Ascending aorta (tissue), 2 donors: ENCODE measurements at places on chromosomes 5 and 9.

- DNase-seq, result no peak
Measured at GRCh38 chr5:36881807-36882206, 5.2 kb downstream of the NIPBL start.

DNA sequence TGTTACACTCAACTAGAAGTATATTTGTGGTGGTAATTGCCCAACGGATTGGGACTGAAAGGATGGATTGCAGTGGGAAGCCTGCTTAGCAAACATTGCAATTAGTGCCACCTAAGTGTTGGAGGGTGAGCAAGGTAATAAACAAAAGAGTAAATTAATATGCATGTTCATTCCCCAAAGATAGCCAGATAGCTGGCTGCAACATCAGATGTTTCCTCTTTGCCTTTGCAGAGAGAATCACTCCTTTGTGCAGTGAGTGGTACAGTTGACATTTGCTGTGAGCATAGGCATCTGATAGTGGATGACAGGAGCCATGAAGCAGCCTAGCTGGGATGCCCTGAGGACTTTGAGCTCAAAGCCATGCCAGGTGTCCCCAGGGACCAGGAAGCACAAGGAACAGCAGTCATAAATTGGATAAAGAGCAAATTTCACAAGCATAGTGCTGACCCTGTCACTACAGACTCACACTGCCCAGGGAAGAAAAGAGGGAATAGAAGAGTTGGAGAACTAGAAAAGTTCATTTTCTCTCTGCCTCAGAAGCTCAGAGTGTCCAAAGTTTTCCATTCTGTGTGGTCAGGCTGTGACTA, 336.1 kb upstream of the SLC30A5 start:
- no peak for DNase-seq

DNA sequence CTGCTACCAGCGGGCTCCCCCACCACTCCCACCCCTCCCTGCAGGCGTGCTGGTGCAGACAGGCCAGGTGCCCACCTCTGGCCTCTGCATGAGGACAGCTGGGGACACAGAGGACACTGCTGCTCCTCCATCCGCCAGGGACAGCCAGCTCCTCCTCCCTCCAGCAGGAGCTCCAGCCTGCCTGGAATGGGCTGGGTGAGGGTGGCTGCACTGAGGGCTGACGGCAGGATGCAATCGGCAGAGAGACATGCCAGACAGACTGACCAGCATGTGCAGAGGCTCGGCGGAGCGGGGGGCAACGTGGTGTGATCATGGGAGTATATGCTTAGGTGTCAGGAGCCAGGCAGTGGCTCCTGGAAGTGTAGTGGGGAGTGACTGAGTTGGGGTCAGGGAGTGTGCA, 68.4 kb downstream of the RASGEF1C start:
- peak; percentile 33 for DNase-seq

DNA sequence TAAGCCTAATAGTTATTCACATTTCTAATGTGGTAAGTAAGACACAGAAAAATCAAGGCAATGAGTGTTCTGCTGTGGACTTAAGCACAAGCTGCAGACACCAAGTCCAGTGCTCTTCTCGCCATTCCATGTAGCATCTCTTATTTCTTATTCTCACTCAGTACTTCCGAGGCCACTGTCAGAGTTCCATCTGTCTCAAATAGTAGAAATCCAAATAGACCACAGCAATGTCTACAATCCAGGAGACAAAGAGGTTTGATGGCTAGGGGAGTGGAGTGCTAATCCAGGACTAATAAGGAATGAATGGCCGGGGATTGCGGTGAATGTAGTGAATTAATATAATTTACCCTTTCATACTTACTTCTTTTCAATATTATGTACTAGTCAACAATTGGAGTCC, 147.3 kb downstream of the FBXL7 start:
- DNase-seq, result no peak

DNA sequence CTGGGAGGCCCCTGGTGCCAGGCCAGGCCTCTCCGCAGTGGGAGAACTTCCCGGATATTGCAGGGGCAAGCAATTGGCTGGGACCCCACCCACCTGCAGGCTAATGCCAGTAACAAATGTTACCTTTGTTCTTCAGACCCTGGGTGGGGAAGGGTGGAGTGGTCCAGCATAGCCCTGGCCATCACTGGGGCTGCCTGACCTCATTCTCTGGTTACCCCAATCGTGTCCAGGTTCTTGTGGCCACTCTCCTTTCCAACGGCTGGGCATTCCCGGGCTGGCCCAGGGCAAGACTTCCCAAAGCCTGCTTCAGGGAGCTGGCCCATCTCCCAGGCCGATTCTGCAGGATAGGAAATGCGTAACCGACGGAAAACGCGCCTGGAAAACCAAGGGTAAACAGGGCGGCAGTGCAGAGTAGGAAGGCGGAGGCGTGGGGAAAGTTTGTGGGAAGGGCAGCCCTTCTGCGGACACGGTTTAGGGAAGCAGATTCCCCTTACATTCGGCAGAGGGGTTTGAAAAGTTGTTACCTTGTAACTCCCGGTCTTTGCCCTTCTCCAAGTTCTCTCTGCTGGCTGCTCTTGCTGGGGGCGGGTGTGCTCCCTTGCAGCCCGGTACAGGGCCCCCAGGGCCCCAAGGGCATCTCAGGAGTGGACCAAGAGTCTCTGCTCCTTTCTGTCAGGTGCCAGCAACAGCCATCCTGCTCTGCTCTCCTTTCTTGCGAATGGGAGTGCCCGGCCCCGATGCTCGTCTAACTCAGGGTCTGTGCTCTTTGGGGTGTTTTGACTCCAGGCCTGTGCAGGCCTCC, 3.5 kb downstream of the NRARP start:
- DNase-seq, result no peak

GRCh38 chr5:132742158-132742557, 4.8 kb upstream of the KIF3A start:
- DNase-seq, result no peak

GRCh38 chr5:134053840-134054338, 49.1 kb upstream of the VDAC1 start:
- no peak for DNase-seq

GRCh38 chr5:134113902-134114875, at the start of gene TCF7:
Gene TCF7 (plus strand): TSS chr5:134114681. CDS start chr5:134114907, 226 bp downstream.
- peak; percentile 84 for DNase-seq

GRCh38 chr5:97624886-97625285, 441.8 kb upstream of the RIOK2 start:
- no peak for DNase-seq

GRCh38 chr9:84875193-84875592, 205.7 kb downstream of the NTRK2 start:
- no peak for DNase-seq

DNA sequence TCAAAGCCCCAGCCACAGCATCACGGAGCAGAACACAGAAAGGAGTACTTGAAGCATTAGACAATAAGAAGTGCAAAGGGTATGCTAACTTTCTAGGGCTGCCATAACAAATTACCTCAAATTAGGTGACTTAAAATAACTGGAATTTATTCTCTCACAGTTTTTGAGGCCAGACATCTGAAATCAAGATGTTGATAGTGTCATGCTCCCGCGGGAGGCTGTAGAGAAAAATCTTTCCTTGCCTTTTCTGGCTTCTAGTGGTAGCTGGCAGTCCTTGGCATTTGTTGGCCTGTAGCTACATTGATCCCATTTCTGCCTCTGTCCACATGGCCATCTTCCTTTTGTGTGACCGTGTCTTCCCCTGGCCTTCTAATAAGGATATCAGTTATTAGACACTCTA, 51.9 kb upstream of the SPDL1 start:
- DNase-seq, result no peak

DNA sequence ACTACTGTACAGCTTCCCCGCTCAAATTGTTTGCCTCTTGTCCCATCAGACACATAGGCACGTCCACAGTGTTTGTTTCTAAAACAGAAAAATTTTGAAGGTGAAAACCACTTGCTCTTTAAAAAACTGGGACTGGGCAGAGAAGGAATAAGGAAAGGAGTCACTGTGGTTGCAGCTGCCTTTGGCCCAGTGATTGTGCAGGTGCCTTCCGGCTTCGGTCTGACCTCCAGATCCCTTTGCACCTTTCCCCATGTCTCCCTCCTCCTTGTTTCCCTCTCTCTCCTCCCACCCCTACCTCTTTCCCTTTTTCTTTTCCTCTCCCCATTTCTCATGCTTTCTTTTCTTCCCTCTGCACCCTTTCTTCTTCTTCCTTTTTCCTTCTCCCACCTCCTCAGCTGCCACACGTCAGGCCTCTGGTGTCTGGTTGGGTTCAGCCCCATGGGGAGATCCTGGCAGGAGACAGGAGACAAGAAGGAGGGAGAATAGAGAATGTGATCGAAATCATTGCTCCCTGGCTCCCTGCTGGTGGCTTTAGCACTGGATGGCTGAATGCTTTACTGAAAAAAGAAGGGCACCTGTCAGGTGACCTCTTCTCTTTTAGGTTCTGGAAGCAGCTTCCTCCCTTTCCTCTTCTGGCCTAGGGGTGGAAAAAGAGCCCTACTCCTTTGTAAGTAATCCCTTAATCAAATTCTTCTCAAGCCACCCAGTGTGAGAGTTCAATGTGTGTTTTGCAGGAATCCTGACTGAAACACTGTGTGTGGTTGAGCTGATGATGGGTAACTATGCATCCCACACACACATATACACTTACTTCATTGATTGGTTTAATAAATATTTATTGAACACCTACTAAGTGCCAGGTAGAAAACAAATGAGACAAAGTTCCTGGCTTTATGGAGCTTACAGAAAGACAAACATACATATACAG, 267.3 kb downstream of the MAST4 start:
- DNase-seq, result no peak

GRCh38 chr9:35658968-35659220, 802 bp downstream of the CCDC107 start:
- DNase-seq, result peak; percentile 85

GRCh38 chr5:125559296-125559695, 812.9 kb upstream of the ZNF608 start:
- DNase-seq, result no peak

GRCh38 chr5:177079606-177080005, 7.1 kb upstream of the FGFR4 start:
- no peak for DNase-seq

- no peak for DNase-seq
Measured at GRCh38 chr5:133806847-133807246, 161.6 kb downstream of the C5orf15 start.

GRCh38 chr9:105073147-105073546, 145.2 kb upstream of the ABCA1 start:
- DNase-seq, result no peak

DNA sequence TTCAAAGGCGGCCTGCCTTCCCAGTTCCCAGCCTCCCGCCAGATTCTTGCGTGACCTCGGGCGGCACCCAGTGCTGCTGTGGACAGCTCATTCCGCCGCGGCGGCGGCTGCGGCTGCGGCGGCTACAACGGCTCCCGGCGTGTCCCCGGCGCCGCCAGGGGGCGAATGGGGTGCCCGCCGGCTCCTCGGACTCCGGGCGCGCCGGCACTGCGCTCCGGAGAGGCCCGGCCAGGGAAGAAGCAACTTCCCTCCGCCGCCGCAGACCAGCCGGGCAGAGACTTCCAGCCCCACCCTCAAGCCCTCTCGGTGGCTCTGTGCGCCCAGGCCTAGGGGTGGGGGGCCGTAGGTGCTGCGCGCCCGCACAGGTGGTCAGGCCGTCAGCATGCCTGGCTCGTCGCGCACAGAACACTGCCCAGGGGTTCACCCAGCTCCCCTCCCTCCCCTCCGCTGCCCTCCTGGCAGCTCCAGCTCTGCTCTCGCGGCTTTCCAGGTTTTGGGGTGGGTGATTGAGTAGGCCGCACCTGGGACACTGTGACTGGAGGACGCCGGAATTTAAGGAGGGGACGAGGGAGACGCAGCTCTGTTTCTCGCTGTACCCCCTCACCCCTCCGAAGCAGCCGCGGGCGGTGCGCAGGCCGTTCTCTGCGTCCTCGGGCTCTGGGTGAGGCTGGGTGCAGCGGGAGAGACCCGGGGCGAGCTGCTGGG, 20.2 kb downstream of the IGIP start:
- DNase-seq, result no peak

- DNase-seq, result peak; percentile 55
Measured at GRCh38 chr9:113538701-113539430, 75.3 kb downstream of the RGS3 start.

DNA sequence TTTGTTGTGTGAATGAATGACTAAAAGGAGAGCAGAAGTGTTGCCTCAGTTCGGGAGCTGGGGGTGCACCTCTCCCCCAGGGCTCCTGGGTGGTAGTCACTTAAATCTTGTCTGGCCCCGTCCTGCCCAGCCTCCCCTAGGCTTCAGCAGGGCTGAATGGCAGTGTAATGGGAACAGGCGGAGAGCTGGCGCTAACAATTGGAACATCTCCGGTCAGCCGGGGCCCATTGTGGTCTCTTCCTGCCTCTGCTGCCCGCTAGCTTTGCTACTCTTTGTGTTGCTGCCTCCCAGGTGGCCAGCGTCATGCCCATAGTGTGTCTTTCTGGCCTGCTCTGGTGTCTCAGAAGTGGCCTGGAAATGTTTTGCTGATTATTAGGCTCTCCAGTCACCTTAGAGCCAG, 62.3 kb downstream of the RGS3 start:
- DNase-seq, result no peak

DNA sequence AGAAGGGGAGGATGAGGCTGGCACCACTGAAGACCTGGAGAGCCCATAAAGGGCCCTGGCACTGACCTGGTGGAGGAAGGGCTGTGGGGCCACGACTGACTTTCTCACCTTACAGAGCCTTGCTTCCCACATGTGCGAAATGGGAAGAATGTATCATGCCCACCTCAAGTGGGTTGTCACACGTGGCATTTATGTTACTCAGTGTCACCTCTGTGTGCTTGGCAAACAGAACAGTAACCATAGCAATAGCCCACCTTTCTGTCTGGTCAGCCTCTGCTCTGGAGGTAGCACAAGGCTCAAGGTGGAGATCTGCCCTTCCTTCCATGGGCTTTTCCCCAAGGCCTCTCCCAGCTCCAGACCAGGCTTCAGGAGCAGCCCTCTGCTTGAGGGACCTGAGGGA, 16.7 kb downstream of the TCF7 start:
- DNase-seq, result no peak

DNA sequence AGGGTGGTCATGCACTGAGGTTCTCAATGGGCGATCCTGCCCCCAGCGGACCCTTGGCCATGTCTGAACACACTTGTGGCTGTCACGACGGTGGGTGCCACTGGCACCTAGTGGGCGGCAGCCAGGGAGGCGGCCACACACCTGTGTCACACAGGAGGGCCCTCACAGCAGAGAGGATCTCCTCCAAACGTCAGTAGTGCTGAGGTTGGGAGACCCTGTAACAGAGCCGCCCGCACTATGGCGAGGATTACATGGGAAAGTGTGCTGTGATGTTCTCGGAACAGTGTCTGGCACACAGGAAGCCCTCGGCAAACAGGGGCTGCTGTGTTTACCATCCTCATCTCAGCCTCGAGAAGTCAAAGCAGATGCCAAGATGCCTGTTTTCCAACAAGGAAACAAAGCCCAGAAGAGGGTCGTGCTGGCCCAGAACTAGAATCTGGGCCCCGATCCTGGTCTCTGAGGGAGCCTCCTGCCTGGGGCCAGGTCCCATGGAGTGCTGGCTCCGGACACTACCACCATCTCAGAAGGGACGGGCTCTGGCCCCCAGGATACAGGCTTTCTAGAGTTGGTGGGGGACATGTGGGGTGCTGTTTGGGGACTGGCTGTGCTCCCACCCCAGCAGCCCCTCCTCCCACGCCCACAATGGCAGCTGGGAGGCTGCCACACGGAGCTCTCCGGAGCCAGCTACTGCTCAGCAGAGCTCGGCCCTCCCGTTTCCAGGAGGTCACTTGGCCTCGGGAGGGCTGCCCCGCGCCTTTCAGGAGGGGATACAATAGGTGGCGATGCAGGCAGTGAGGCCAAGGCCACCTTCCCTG, 48.2 kb downstream of the DBH start:
- DNase-seq, result no peak
